ENCODE measurements at places on chromosomes 7 and 10. TPM values are rescaled to one million over a fixed set of nuclear protein-coding genes. Genes with fewer than 3 reads are reported as not detected.

GRCh38 chr7:106062521-106062931 lies 49.6 kb downstream of the SYPL1 start:
- no peak for DNase-seq

DNA sequence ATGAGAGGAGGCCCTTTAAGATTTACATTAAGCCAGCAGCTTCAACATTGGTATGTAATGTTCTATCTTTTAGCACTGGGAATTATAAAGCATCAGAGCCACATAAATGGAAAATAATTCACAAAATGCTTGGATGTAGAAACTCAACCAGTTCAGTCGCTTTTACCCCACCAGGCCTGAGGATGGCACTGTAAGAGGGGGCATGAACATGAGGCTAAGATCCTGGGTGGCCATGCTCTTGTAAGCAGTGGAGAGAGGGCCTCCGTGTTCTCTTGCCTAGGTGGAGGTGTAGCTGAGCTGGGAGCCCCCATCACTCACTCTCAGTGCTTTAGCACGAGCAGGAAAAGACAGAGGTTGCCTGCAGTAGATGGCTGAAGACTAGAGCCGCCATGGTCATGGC lies 238.8 kb downstream of the FANK1 start:
- DNase-seq: no peak

DNA sequence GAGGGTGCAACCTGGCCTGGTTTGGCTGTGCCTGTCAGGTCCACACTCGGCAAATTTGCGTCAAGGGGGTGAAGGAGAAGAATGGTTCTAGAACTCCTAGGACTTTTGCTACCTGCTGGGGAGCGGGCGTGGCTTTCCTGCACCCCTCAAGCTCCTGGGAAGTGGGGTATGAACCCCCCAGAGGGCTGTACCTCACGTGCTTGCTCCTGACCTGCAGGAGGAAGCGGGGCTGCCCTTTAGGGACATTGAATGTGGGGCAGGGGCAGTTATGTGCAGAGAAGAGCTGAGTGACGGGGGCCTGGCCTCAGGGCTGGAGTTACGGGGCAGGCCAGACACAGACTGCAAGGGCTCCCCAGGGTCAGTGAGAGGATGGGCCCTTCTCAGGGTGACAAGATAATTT lies 61.4 kb upstream of the GNA12 start:
- DNase-seq: no peak

GRCh38 chr7:52565974-52566373 lies 469.5 kb upstream of the POM121L12 start:
- no peak for DNase-seq

DNA sequence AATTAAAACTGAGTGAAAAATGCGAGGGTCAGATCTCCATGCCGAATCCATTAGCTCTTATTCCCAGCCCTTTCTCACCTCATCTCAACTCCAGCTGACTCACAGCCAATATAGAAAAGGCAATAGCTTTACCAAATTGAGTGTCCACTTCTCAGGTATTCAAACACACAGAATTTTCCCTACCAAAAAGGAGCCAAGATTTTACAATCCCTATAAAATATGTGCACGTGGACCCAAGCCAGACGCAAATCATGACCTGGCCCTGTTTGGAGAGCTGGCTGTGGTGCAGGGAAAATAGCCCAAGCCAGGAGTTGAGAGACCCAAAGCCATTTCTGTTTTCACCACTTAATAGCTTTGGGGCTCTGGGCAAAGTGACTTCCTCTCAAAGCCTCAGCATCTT lies 379.7 kb upstream of the AUTS2 start:
- DNase-seq: no peak

GRCh38 chr7:124263232-124263827 lies 230.5 kb upstream of the TMEM229A start:
- no peak for DNase-seq

FAM241B gene
- total RNA-seq: 8.8 TPM

FOXI2 gene
- 4.8 TPM for total RNA-seq
